Astrocyte of the hippocampus (primary cell): ENCODE measurements at places on chromosomes 6 and 20.

- DNase-seq, result no peak
These were observed 37.5 kb downstream of the SDHAF4 start for GRCh38 chr6:70604254-70604653.

GRCh38 chr20:16216227-16216913 is 356.9 kb downstream of the KIF16B start:
- DNase-seq, result no peak

DNA sequence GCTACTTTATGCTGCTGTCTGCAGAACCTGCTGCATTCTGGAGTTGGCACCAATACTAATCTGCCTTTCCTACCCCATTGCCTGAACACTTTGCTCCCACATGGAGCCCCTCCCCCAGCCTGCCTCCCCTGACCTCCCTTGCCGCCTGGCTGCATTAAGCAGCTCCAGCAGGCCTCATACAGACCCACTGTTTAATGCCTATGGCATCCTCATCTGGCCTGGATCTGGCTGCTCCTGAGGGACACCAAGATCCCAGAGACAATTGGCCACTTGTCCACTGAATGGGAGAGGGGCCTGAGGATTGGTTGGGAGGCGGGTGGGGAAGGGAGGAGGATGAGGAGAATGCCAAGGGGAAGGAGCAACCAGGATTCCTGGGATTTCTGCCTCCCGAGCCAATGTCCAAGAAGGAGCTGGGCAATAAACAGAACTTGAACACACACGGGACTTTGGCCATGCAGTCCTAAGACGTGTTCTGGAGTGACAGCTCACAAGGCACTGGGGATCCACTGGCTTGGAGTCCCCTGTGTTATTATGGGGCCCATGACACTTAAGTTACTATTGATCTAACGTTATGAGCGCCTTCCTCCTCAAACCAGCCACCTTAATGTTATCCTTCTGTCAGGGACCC is 10.4 kb upstream of the KCNK5 start:
- no peak for DNase-seq

- DNase-seq, result no peak
These were observed 105.5 kb upstream of the ZNF217 start for GRCh38 chr20:53699085-53699674.

DNA sequence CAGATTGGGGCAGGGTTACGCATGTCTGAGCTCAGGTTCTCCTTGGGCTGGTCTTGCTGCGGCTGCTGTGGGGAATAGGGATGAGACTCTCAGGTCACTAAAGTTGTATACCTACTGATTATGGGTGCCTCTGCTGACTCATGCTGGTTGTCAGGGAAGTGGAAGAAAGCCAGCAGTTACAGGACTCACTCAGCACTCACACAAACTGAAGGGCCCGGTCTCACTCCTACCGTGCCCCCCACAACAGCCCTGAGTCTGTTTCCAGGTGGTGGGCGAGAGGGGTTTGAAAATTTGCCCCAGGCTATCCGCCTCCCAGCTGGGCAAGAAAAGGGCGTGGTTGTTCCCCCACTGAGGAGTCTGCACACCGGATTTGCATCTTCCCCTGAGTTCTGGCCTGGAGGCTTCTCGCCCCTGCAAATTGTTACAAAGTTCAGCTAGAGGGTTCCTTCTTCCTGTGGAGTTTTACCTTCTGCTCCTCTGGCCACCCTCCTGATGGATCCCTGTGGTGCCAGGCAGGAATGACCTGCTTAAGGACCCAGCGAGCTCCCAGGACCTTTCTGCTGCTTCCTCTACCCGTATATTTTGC is 659.2 kb downstream of the HDGFL1 start:
- peak; percentile 38 for DNase-seq

GRCh38 chr6:140897804-140898573 is 1234.7 kb upstream of the GJE1 start:
- DNase-seq, result no peak

- DNase-seq, result no peak
These were observed 19.1 kb downstream of the IPCEF1 start for GRCh38 chr6:154337406-154338005.

- peak; percentile 58 for DNase-seq
These were observed 77.4 kb downstream of the GFOD1 start for GRCh38 chr6:13409991-13410390.
